ENCODE measurements at places on chromosomes 13 and 19. TPM values are rescaled to one million over a fixed set of nuclear protein-coding genes. Genes with fewer than 3 reads are reported as not detected.

APLP1 gene
- total RNA-seq: 23.9 TPM

NLRP7 gene
- total RNA-seq: not detected

NLRP5 gene
- total RNA-seq: not detected

SLC10A2 gene
- not detected for total RNA-seq

TMTC4 gene
- 6.2 TPM for total RNA-seq

GRCh38 chr13:20407759-20408158, 117.9 kb downstream of the CRYL1 start:
- no peaks in the 10 kb centered on the region for H3K4me1 ChIP-seq
- no peak overlapping the region for H3K27ac ChIP-seq
- no peaks in the 10 kb centered on the region for H3K27me3 ChIP-seq
- no peak overlapping the region for H3K4me3 ChIP-seq

DNA sequence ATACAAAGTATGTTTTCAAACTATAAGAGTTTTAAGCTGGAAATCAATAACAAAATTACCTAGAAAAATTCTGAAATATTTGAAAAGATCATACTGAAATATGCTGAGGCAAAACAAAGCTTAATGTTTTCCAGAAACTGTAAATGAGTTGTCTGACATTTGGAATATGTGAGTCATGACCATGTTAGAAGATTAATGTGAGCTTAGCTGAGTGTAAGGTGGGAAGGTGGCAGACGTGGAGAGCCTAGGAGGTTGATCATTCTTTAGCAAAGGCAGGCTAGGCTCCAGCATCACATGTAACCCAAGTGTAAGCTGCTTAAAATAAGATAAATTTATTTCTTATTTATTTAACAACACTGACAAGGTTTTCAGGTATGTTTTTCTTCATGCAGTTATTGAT, 2086.1 kb upstream of the PCDH20 start:
- no peaks in the 10 kb centered on the region for H3K36me3 ChIP-seq
- H3K4me3 ChIP-seq: no peak overlapping the region
- no peaks in the 10 kb centered on the region for H3K27me3 ChIP-seq

DNA sequence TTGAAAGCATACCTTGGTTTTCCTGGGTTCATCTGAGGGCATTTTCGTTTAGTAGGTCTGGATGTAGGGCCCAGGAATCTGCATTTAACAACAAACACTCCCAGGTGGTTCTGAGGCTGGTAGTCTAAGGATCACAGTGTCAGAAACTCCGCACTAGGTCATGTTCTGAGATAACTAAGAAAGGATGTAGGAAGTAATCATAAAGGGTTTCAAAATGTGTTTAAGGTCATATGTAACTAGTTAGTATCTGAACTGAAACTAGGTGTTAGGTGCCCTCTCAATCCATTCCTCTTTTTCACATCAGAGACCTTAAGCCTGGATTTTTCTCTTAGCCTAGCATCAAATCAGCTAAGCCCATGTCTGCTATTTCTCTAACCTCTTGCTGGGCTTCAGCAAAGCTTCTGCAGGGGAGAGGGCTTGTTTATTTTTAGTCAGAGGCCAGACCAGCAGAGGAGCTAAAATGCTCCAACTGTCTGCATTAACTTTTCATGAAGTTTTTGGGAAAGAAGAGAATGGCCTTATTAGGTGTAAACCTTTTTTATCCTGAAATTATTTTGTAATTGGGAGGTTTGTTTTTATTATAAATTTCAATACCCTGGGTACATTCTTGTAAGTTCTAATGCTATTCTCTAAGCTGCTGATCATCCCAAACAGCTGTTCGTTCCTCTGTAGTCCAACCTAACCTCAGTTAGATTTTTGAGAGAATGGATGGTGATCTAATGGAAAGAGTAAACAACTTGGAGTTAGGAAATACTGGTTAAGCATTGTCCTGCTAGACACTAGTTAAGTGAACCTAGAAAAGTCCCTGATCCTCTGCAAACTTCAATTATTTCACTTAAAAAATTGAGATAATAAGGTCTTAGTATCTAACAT, 262.8 kb upstream of the RFC3 start:
- H3K36me3 ChIP-seq: no peaks in the 10 kb centered on the region
- H3K27me3 ChIP-seq: no peaks in the 10 kb centered on the region
- peaks cover 21% of the 10 kb centered on the region for H3K4me1 ChIP-seq

GRCh38 chr19:53466726-53467484, 628 bp upstream of the ZNF813 start:
- H3K27ac ChIP-seq: peak overlapping the region; percentile 79
- peaks cover 27% of the 10 kb centered on the region for H3K4me1 ChIP-seq
- H3K4me3 ChIP-seq: peak overlapping the region; percentile 79
- H3K27me3 ChIP-seq: peaks cover 21% of the 10 kb centered on the region

DNA sequence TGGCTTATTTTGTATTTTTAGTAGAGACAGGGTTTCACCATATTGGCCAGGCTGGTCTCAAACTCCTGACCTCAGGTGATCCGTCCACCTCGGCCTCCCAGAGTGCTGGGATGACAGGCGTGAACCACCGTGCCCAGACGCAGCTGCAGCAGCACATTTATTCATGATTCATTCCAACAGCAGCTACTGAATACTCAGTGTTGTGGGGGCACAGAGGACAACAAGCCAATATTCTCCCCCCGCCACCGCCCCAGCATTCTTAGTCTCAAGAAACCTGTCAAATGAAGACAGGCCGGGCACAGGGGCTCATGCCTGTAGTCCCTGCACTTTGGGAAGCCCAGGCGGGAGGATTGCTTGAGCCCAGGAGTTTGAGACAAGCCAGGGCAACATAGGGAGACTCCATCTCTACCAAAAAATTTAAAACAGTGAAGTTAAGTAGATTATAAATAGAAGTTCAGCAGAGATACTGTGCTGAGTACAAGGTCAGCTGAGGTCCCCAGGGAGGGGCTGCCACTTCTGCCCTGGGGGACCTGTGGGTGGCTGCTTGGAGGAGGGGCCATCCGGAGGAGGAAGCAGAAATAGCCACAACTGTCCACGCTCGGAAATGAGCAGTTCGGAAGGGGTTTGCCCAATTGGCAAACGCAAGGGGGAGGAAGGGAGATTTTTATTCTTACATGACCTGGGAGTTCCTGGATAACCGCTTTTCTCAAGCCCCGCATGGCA, 4.3 kb downstream of the DOT1L start:
- DNase-seq: peak; percentile 81
- peak overlapping the region; percentile 44 for H3K4me3 ChIP-seq
- peaks cover 94% of the 10 kb centered on the region for H3K4me1 ChIP-seq
- H3K36me3 ChIP-seq: no peaks in the 10 kb centered on the region
- no peaks in the 10 kb centered on the region for H3K27me3 ChIP-seq
- H3K27ac ChIP-seq: peak overlapping the region; percentile 92

GRCh38 chr13:68872338-68872737, 1235.3 kb upstream of the ATXN8OS start:
- H3K4me3 ChIP-seq: no peak overlapping the region
- H3K27me3 ChIP-seq: no peaks in the 10 kb centered on the region
- H3K27ac ChIP-seq: no peak overlapping the region
- no peaks in the 10 kb centered on the region for H3K4me1 ChIP-seq
- no peak for DNase-seq

- DNase-seq: no peak
- no peak overlapping the region for H3K4me3 ChIP-seq
- H3K27ac ChIP-seq: no peak overlapping the region
Measured at GRCh38 chr13:107977071-107977574, 238.2 kb downstream of the LIG4 start.

DNA sequence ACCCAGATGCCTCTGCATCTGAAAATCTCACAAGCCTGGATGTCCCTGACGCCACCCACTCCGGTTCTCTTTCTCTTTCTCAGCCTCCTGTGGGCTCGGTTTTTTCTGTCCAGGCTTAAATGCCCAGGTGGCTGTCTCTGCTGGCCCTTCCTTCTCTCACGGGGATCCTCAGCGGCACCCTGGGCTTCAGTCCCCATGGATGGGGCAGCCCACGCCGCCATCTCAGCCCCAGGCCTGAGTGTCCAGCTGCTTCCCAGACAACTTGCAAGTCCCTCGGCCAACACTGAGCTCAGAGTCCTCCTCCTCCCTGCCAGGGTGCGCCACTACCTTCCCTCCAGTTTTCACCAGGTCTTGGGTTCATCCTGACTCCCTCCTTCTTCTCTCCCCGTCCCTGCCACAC, 6.4 kb downstream of the FBN3 start:
- no peaks in the 10 kb centered on the region for H3K4me1 ChIP-seq
- peaks cover 46% of the 10 kb centered on the region for H3K27me3 ChIP-seq
- no peak for DNase-seq
- no peak overlapping the region for H3K27ac ChIP-seq
